Left lung (tissue), 14 donors: ENCODE measurements at places on chromosomes 4 and X. TPM values are rescaled to one million over a fixed set of nuclear protein-coding genes. Genes with fewer than 3 reads are reported as not detected.

DNA sequence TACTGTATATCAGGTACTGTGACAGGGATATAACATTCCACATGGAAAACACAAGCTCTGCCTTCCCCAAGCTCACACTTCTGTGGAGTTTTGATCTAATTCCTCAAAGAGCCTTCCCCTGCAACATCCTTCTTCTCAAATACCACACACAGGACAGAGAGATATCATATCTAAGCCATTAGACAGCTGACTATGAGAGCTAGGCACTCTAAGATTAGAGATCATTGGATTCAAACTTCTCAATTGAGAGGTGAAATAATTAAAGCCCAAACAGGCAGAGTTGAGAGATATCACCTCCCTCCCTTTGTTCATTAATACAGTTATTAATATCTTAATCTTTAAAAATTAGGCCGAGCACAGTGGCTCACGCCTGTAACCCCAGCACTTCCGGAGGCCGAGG is 25.0 kb downstream of the TEC start:
- DNase-seq = no peak
- H3K27ac ChIP-seq = no peak overlapping the region
- no peaks in the 10 kb centered on the region for H3K36me3 ChIP-seq
- no peak overlapping the region for H3K4me3 ChIP-seq

GRCh38 chrX:100685284-100685996 is 41.4 kb downstream of the SRPX2 start:
- no peak for DNase-seq
- no peak overlapping the region for H3K27ac ChIP-seq
- H3K4me3 ChIP-seq = no peak overlapping the region
- H3K4me1 ChIP-seq = no peaks in the 10 kb centered on the region
- H3K36me3 ChIP-seq = no peaks in the 10 kb centered on the region

- H3K27ac ChIP-seq = no peak overlapping the region
- H3K27me3 ChIP-seq = no peaks in the 10 kb centered on the region
- peaks cover 5% of the 10 kb centered on the region for H3K4me1 ChIP-seq
- no peak overlapping the region for H3K4me3 ChIP-seq
- peaks cover 98% of the 10 kb centered on the region for H3K36me3 ChIP-seq
Measured at GRCh38 chr4:77052352-77052751, 23.4 kb downstream of the CCNI start.

- no peak overlapping the region for H3K4me3 ChIP-seq
- no peaks in the 10 kb centered on the region for H3K27me3 ChIP-seq
- no peaks in the 10 kb centered on the region for H3K4me1 ChIP-seq
Measured at GRCh38 chr4:145217349-145217748, 37.0 kb upstream of the OTUD4 start.

GRCh38 chr4:139278485-139278884 is 1.5 kb downstream of the MGARP start:
- H3K27ac ChIP-seq = no peak overlapping the region
- peaks cover 70% of the 10 kb centered on the region for H3K27me3 ChIP-seq
- no peaks in the 10 kb centered on the region for H3K36me3 ChIP-seq
- H3K4me1 ChIP-seq = peaks cover 16% of the 10 kb centered on the region
- no peak for DNase-seq

DNA sequence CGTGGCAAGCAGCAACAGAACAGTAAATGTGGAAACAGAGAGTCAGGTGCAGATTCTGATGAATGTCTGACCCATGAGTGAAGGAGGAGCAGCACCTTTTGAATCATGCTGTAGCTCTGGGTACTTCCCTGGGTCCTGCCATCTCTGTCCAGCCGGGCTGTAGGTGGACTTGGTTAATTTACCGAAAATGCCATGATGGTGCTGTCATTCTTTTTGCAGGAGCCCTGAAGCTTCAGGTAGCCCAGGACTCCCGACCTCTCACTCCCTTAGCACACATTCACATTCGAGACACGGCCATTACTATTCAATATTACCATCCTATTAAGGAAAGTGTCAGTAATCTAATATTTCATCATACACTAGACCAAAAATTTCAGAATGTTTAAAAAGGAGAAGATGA is 320.9 kb downstream of the STK32B start:
- no peak overlapping the region for H3K27ac ChIP-seq
- no peak for DNase-seq
- no peaks in the 10 kb centered on the region for H3K4me1 ChIP-seq
- H3K36me3 ChIP-seq = no peaks in the 10 kb centered on the region
- no peaks in the 10 kb centered on the region for H3K27me3 ChIP-seq

- no peak overlapping the region for H3K4me3 ChIP-seq
- no peaks in the 10 kb centered on the region for H3K27me3 ChIP-seq
- no peak overlapping the region for H3K27ac ChIP-seq
- no peak for DNase-seq
- H3K4me1 ChIP-seq = no peaks in the 10 kb centered on the region
Measured at GRCh38 chrX:29617725-29618124, 597.6 kb upstream of the MAGEB2 start.

DNA sequence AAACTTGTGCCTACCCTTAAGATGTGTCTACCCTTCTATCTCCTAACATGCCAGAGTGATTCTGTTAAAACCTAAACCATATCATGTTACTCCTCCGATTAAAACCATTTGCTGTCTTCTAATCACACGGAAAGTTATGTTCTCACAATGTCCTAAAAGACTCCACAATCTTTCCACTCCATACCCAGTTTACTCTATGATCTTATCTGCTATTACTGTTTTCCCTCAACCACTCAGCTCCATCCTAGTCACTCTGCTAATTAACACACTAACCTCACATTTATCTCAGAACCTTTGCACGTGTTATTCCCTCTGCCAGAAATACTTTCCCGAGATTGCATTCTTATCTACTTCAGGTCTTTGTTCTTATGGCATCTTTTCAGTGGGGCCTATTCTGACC is 47.6 kb upstream of the UPRT start:
- no peaks in the 10 kb centered on the region for H3K36me3 ChIP-seq
- no peak for DNase-seq
- H3K27ac ChIP-seq = no peak overlapping the region
- no peaks in the 10 kb centered on the region for H3K27me3 ChIP-seq

Gene POU4F2
- not detected for total RNA-seq

Gene TEX13C
- not detected for total RNA-seq

Gene LSM6
- total RNA-seq = 33.9 TPM

Gene POU3F4
- not detected for total RNA-seq

Gene PTTG2
- 0.58 TPM for total RNA-seq

Gene ADH1B
- total RNA-seq = 312 TPM

Gene DCLK2
- 5.2 TPM for total RNA-seq

Gene SPINK2
- not detected for total RNA-seq

Gene HSFX1
- 1.2 TPM for total RNA-seq

Gene ZNF595
- 14.2 TPM for total RNA-seq

Gene TGIF2LX
- total RNA-seq = not detected

Gene KLKB1
- total RNA-seq = 0.15 TPM
